ENCODE measurements at places on chromosomes 4 and X.

GRCh38 chrX:13099121-13099520 lies 54.7 kb upstream of the FAM9C start:
- no peak for DNase-seq

GRCh38 chr4:165156906-165157305 lies 44.2 kb upstream of the TMEM192 start:
- DNase-seq: no peak

- no peak for DNase-seq
Measured at GRCh38 chr4:44632733-44633132, 18.7 kb downstream of the YIPF7 start.

- DNase-seq: no peak
Measured at GRCh38 chr4:53349091-53349491, 16.8 kb downstream of the SCFD2 start.

- DNase-seq: no peak
Measured at GRCh38 chr4:8286719-8287342, 17.3 kb downstream of the HTRA3 start.

Measured in CD4-positive, alpha-beta T cell treated with Interleukin-15 for 1 hour (primary cell).